ENCODE measurements at places on chromosomes 4 and X.

DNA sequence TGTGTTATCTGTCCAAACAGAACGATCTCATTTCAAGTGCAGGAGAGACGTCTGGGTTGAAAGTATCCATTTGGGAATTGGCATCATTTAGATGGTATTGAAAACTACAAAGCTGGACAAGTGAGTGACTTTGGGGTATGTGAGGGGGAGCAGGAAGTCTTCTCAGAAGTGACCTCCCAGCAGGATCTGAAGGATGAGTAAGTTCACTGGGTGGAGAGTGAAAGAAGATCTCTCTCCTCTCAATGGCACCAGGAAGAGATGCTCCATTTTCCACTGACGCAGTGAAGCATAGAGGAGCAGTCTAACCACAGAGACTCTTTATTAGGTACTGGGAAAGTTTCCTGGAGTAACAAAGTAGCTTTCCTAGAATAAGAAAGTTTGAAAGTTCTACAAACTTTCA, 161.0 kb downstream of the CPE start:
- DNase-seq: no peak

DNA sequence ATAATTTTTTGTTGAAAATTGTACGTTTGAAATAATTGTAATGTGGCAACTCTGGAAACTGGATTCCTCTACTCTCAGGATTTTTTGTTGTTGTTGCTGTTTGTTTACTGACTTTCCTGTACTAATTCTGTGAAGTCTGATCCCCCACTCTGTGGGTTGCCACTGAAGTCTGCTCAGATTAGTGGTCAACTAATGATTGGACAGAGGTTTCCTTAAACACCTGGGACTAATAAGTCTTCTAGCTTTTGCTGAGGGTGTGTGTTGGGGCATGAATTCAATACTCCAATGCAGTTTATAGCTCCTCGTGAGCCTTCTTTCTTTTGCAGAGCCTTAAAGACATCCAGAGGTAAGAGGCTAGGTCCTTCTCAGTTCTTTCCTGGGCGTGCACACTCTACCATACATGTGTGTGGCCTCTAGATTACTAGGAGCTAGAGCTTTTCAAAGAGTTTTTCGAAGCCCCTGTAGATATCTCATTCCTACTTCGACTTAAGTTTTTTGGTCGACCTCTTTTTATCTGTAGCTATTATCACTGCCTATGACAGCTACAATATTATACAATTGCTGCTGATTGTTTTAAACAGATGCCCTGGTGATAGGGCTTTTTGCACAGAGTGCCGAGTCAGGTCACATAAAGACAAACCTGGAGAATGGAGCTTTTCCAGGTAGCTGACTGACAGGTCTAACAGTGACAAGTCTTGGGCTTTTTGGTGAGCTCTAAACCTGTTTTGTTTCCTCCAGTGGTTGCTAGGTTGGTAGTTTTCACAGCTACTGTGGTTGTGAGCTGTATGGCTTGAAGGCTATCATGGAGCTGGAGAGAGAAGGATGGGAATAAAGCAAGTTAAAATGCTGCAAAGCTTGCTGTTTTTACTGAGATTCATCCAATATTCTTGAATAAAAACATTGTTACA, 34.0 kb downstream of the BMP2K start:
- no peak for DNase-seq

- DNase-seq: no peak
Measured at GRCh38 chr4:124178449-124179021, 534.0 kb downstream of the ANKRD50 start.

DNA sequence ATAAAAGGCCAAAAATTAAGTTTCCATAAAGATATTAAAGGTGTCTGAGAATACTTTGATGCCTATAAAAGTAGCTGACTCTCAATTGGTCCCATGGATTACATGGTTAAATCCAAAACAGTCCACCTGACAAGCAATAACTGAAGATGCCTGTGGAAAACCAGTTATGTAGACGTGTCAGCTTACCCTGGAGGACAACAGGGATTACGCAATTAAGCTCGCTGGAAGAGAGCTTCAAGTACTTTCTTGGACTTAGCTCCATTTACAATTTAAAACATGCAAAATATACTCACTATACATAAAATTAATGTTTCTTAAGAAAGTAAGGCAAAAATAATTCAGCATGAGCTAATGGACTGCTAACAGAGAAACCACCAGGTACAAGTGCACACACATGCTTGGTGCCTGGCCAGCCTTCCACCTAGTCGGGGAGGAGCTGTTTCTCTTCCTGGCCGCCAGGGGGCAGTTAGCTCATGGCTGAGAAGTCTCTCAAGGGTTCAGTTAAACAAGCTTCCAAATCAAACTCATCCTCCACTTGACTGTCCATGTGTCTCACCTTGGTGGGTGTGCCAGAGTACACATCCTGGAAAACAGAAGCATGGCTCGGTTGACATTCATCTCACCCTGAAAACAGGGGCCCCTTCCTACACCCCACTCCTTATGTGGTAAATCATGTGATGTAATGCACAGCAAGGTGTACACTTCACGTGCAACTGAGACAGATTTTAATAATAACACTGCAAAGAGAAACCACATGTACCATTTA, 9.2 kb upstream of the FAM53A start:
- DNase-seq: peak; percentile 72

- DNase-seq: no peak
Measured at GRCh38 chr4:86035688-86036087, 324.2 kb downstream of the MAPK10 start.

GRCh38 chrX:82648062-82648461, 860.0 kb upstream of the POU3F4 start:
- no peak for DNase-seq

DNA sequence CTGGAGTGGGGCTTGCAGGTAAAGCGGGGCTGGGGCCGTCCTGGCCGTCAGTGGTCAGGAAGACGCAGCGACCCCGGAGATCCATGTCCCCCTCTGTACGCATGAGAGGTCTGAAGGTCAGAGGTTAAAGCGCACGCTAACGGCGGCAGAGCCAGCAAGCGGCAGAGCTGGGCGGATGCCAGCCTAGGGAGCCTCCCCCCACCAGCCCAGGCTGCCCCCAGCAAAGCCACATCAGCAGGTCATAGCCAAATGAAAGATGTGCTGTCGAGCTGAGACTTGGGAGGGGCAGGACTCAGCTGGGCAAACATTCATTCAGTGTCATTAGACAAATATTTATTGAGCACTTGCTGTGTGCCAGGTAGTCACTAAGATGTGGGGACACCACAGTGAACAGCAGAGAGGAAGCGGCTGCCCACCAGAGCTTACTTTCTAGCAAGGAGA, 593 bp upstream of the JAKMIP1 start:
- DNase-seq: no peak

DNA sequence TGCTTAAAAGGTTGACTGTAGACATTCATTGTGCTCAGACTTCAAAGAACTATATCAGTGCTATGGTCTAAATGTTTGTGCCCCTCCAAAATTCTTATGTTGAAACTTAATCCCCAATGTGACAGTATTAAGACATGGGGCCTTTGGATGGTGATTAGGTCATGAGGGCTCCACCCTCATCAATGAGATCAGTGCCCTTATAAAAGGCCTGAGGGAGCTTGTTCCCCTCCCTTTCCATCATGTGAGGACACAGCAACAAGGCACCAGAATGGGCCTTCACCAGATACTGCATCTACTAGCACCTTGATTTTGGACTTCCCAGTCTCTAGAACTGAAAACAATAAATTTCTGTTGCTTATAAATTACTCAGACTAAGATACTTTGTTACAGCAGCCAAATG, 28.3 kb downstream of the CLOCK start:
- DNase-seq: no peak

- DNase-seq: no peak
Measured at GRCh38 chrX:111662292-111662691, 18.7 kb upstream of the ALG13 start.

DNA sequence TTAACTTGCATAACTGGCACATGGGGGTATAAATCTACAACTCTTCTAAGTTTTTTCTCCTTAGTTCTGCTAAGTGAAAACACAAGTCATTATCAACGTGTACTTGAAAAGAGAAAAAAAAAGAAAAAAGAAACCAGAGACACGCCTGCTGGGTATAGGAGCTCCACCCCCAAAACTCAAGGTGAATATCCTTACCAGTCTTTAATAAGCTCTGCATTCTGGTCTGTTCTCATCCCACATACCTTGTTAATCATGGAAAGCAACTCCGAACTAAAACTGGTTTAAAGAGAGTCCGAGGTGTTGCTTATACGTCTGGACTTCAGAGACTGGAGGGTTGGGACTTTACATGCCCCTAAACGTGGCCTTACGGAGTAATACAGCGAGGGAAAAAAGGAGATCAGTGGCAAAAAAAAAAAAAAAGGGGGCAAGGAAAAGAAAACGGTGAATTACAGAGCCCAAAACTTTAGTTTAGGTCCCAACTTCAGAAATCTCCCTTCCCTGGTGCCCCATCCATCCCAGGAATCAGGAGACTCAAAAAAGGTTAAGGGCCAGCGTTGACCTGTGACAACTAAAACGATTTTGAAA, 1.0 kb downstream of the PGRMC2 start:
- DNase-seq: peak; percentile 11

- DNase-seq: no peak
Measured at GRCh38 chr4:3310301-3311094, 17.7 kb downstream of the RGS12 start.

DNA sequence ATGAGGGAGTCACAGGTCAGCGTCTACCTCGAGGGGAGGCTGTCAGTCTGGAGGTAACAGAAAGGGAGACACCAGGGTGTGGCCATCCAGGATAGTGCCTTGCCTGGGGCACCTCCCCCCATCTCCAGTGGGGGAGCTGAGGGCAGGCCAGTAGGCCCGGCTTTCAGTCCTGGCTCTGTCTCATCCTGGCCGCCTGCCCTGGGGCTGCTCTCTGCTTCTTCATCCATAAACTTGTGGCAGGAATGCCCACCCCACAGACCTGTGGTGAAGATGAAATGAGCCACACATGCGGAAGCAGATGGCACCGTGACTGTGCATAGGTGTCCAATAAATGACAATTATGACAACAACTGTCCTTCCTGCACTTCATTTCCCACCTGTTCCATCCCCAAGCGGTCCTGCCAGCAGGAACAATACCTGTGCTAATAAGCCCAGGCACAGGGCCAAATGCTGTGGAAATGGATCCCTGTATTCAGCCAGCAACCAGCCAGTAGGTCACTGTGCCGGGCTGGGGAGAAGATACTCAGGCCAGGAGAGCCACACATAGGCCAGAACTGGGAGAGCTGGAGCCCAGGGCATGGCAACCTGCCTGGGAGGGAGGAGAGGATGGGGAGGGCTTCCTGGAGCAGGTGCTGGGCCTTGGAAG, 30.2 kb downstream of the TRO start:
- no peak for DNase-seq

GRCh38 chrX:30151964-30152363, 63.4 kb upstream of the MAGEB2 start:
- no peak for DNase-seq

GRCh38 chrX:38612281-38612680, 50.9 kb downstream of the TSPAN7 start:
- DNase-seq: no peak

- no peak for DNase-seq
Measured at GRCh38 chr4:143230683-143231082, 46.0 kb downstream of the USP38 start.

DNA sequence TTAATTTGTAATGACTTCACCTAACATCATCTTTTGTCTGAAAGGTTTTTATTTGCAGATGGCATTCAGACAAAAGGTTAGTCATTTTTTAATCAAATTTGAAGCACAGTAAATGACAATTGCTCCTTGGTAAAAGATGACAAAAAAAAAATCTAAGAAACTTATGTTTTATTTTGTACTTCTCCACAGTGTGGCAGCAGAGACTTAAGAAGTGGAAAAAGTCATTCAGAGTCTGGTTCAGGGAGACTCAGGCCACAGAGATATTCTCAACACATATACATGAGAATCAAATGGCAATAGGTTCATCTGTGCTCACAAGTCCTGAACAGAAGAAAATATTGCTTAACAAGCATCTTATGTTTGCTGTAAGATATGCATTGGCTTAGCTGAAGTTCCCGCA, 436.2 kb downstream of the KCNIP4 start:
- DNase-seq: no peak

GRCh38 chr4:175884048-175884447, 72.0 kb upstream of the GPM6A start:
- DNase-seq: no peak

- DNase-seq: no peak
Measured at GRCh38 chr4:54730581-54730980, 72.8 kb downstream of the KIT start.

GRCh38 chr4:132506568-132506967, 642.5 kb upstream of the PCDH10 start:
- no peak for DNase-seq

DNA sequence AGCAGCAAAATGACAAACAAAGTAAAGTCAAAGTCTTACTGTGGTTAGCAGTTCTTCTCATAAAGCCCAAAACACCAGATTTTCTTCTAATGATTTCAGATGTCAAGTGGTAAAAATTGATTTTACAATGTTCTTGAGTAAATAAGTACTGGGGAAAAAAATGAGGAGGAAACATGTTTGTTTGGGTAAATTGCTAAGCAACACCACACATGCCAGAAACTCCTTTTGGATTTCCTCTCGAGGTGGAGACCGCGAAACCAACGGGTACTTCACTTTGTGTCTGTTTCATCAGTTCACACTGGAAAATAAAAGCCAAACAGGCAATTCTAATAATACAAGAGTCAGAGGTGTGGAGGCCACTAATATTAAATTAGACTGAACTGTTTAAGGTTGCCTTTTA, 4.6 kb upstream of the PKD2 start:
- no peak for DNase-seq

- no peak for DNase-seq
Measured at GRCh38 chr4:151931563-151931962, 170.8 kb upstream of the GATB start.

- no peak for DNase-seq
Measured at GRCh38 chr4:22514001-22514400, 1.9 kb downstream of the ADGRA3 start.

- DNase-seq: no peak
Measured at GRCh38 chr4:179698321-179698720, 2256.1 kb upstream of the AGA start.

DNA sequence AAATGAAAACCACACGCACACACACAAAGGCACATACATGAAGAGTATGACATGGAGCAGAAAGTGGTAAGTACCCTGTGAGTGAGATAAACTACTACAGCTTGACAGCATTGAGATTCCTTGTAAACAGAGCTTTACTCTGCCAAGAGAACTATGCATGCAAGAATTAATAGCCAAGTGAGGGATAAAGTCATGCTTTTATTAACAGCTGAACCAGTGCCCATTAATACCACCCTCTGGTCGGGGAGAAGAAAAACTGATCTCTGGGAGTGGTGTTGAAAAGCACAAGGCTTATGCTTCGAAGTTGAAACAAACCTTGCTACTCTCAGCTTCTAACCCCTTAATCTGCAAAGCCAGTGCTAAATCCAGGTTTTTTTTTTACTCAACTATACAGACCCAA, 95.9 kb upstream of the C1QTNF7 start:
- DNase-seq: no peak

- no peak for DNase-seq
Measured at GRCh38 chr4:124491361-124492145, 221.0 kb downstream of the ANKRD50 start.

DNA sequence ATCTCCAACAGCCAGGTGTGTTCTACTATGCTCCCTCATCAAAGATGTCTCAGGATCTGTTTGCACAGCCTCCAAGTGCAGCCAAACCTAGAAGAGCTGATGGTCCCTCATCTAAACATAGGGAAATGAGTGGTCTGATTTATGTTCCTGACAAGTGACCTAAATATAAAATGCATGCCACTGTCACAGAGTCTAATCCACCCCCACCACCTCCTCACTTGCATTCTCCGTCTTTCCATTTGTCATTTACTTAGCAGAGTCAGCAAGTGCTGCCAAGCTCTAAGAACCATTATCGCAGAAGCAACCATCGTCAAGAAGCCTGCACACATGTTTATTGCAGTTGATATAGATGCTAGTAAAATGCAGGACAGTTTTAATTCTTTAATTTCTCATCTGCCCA, 33.1 kb upstream of the VCX3A start:
- no peak for DNase-seq

- no peak for DNase-seq
Measured at GRCh38 chr4:184122631-184123408, 94.9 kb downstream of the ENPP6 start.

Data from memory B cell (primary cell).